ENCODE measurements at places on chromosomes 4 and X.

- peak; percentile 14 for DNase-seq
Observed at GRCh38 chrX:152989292-152989658, 4.6 kb downstream of the PNMA5 start.

- DNase-seq, result no peak
Observed at GRCh38 chr4:80610199-80610598, 274.7 kb downstream of the CFAP299 start.

- DNase-seq, result no peak
Observed at GRCh38 chrX:7062276-7062675, 85.2 kb upstream of the STS start.

- DNase-seq, result no peak
Observed at GRCh38 chr4:174532445-174532844, 10.2 kb upstream of the HPGD start.

GRCh38 chr4:146522869-146523205 is 1.1 kb upstream of the SLC10A7 start:
- no peak for DNase-seq

DNA sequence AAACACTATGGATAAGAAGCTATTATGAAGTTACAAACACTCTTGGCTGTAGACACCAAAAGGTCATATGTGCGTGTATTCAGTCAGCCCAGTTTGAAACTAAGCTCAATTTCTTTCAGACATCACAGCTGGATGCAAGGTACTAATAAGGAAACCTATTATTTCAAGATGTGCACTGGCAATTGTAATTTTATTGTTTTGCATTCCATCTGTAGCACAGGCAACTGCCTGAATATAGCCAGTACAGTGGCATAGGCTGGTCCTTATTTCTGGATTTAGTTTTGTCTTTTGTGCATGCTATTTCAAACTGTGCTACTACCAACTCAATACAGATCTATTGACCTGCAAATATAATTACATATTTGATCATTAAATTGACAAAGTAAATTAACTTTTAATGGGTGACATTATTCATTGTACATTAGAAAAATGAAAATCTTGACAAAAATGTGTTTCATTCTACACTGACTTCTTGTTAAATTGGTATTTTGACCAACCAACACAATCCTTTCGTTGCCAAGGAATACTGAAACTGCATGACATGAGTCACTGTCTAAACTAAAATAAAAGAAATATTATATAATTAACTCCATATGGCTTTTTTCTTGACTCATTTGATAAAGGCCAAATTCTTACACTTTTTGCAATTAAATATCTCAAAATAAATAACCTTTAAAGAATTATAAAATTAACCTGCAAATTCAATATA is 594.3 kb upstream of the ADGRL3 start:
- DNase-seq, result no peak

DNA sequence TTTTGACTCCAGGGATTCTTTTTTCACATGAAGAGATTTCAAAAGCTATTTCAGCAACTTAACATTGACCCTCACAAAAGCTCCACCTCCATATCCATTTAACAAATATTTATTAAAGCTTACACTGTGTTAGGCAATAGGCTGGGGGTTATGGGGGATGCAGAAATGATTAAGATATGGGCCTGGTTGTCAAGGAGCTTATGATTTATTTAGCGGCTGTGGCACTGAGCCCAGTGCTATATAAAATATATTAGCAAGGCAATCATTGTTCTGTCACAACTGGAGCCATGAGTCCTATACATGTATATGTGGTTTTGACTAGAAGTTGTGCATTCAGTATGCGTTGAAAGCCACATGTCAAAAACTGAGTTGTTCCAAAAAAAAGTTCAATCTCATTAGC is 131.1 kb downstream of the GPC3 start:
- no peak for DNase-seq

- DNase-seq, result no peak
Observed at GRCh38 chrX:545452-545885, 85.1 kb upstream of the SHOX start.

GRCh38 chrX:19684311-19684710 is 169.0 kb upstream of the MAP3K15 start:
- DNase-seq, result no peak

DNA sequence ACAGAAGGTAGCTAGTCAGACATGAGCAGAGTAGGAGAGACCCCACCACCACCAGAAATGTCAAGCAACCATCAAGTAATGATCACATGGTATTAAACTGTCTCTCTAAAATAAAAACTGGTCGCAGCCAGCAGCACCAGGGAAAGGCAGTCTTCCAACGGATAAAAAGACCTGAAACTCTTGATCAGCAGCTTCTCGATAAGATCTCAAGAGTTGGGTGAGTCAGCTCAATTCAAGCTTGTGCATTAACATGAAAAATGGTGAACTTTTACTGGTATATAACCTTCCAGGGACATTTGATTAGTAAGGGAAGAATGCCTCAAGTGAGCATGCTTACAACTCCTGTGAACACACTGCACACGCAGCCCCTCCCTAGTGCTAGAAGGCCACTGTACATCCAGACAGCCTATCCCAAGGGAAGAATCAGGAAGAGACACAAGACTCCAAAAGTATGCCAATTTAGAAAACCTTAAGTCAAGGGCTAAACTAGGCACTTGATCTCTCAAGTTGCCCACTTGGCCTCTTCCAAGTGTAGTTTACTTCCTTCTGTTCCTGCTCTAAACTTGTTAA is 270.0 kb upstream of the GNPDA2 start:
- no peak for DNase-seq

DNA sequence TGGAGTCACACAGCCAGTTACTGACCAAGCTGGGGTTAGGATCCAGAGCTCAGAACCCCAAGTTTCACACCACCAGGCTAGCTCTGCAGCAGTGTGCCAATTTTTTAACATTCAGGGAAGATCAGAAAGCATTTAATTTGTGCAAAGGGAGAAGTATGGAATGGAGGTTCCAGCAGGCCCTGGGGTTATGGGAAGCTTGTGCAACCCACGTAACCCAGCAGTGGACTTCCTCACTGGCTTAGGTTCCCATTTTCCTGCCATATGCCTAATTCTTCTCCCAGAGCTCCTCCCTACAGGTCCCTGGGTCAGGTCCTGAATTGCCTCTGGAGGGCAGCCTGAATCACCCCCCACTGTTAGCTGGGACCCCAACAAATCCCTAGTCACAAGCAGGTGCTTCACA is 14.0 kb downstream of the APLN start:
- no peak for DNase-seq

DNA sequence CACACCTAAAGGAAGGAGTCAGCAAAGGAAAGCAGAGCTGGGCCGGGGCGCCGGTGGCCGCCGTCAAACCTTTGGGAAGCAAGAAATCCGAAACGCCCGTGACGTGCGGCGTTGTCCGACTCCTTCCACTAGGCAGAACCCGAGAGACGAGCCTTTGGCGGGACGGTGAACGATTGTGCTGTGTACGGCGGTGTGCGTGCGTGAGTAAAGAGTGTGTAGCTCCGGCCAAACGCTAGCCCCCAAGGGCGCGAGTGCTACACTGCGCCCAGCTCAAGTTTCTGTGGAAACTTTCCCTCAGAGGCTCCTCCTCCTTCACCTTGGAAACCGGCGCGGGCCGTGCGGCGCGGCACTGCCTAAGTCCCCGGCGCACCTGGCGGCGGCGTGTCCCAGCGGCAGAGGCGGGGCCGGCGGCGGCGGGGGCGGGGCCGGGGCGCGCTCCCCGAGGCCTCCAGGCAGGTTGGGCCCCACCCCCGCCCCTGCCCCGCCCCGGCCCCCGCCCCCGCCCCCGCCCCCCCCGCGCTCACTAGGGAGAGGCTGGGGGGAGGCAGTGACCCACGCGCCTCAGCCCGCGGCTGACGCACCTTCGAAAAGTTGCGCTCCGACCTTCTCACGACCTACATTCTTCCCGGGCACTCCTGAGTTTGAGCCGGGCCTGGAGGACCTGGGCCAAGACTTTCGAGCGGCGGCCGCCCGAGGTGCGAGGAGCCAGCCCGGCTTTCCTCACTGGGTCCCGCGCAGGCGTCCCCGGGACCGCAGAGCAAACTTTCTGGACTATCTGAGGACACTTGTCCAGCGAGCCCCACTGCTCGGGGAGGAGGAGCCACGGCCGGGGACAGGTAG is at the start of gene FHIP1A:
TSS of gene FHIP1A (plus strand) at position 547 of the 840 bp plus-strand sequence. CDS start 157,084 bp downstream, outside the sequence.
- DNase-seq, result peak; percentile 93

DNA sequence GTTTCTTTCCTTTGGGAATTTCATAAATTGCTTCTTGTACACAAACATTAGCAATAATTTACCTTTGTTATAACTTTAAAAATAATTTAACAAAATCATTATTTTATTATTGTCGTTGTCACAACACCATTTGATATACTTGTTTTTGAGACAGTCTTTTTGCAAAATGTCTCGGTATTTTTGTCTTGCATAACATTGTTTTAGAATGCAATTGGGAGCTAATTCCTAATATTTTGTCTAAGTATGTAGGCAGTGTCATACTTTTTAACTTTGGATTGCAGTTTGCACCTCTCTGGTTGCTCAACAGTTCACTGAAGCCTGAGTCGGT is 340 bp upstream of the CFAP299 start:
- no peak for DNase-seq

DNA sequence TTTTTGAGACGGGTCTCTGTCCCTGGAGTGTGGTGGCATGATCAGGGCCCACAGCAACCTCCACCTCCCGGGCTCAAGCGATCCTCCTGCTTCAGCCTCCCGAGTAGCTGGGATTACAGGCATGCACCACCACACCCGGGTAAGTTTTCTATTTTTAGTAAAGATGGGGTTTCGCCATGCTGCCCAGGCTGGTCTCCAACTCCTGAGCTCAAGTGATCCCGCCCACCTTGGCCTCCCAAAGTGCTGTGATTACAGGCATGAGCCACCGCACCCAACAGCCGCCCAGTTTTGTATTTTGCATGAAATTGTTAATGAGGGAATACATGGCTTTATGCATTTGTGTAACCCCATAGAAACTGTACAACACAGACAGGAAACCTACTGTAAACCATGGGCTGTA is 2.8 kb upstream of the ARHGAP4 start:
- no peak for DNase-seq

- no peak for DNase-seq
Observed at GRCh38 chrX:147680251-147680650, 231.5 kb upstream of the FMR1 start.

DNA sequence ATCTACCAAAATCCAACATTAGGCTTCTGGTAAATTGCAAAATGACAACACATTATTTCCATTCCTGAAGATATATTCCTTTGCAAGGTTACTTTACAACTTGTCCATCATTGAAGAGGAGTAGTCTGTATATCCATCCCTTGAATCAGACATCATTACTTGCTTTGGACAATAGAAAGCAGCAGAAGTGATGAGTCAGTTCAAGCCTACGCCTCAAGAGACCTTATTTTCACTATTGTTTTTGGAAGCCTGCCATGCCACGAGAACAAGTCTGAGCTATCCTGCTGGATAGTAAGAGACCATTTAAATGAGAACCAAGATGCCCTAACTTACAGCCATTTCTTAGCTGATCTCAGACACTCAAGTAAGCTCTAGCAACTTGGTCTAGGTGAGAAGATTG is 246.0 kb upstream of the HHIP start:
- no peak for DNase-seq

DNA sequence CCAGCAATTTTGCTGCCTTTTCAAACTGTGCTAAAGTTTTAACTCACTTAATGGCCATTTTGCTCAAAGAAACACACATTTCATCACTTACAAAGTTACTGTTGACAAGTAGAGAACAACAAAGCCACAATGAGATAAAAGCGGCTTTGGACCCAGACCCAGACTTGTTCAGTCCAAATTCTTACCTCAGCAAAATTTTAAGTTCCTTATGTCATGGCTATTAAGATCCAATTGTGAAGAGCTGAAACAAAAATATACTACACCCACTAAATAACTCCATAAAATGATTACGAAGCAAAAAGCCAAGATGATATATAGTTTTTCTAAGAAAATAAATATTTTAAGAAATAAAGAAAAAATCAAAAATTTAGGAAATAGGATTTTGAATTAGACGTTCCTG is 137.0 kb upstream of the INPP4B start:
- DNase-seq, result no peak

GRCh38 chrX:110120025-110120424 is 117.1 kb downstream of the TMEM164 start:
- DNase-seq, result no peak

DNA sequence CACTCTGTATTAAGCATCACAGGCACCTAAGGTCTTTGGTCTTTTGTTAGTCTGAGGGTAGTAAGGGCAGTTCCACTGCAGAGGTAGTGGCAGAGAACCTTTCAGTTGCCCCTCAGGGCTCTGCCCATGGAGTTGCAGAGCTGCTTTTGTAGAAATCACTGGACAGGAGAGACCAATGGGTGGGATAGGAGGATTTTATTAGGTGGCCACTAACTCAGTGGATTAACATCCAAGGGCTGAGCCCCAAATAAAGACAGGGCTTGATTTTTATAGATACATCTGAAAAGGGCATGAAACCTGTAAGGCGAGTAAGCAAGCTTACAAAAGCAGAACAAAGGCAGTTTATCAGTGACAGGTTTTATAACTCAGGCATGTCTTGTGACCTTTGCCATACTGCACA is 1035.4 kb downstream of the SH3BGRL start:
- no peak for DNase-seq

DNA sequence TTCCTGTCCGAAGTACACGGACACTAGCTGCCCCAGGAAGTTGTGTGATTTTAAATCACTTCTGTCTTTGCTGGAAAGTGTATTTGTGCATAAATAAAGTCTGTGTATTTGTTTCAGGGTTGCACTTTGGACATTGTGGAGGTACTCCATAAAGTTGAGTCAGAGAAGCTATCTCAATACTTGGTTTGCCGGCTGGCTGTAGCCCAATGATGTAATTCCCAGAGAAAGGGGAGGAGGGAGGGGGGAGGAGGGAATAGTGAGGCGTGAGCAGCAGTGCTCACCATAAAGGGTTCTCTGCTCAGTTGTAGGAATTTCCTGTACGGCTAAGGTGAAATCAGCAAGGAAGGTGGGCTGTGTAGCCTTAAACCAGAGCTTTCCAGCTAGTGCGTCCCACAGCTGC is 7.5 kb downstream of the APEX2 start:
- no peak for DNase-seq

- no peak for DNase-seq
Observed at GRCh38 chr4:53595204-53595603, 3.9 kb upstream of the LNX1 start.

GRCh38 chrX:123590842-123591486 is 141.9 kb downstream of the THOC2 start:
- DNase-seq, result no peak

DNA sequence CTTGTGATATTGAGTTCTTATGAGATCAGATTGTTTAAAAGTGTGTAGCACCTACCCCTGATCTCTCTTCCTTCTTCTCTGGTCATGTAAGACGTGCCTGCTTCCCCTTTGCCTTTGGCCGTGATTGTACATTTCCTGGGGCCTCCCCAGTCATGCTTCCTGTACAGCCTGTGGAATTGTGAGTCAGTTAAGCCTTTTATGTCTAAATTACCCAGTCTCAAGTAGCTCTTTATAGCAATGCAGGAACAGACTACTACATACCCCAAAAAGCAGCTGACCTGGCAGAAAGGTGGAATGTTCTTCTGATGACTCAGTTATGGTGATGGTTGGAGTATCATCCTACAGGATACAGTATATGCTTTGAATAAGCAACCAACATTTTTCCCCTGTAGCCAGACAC is 11.4 kb upstream of the MCUB start:
- peak; percentile 53 for DNase-seq

DNA sequence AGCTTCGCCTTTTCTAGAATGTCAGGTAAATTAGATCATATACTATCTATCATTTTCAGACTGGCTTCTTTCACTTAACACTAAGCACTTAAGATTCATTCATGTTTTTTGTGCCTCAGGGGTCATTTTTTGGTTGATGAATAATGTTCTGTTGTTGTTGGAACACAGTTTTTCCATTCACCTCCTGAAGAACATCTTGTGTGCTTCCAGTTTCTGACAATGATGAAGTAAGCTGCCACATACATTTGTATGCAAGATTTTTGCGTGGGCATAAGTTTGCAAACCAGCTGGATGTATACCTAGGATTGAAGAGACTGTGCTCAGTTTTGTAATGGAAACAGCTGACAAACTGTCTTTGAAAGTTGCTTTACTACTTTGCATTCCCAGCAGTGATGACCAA is 37.6 kb downstream of the MAGEA9 start:
- no peak for DNase-seq

Measured in CD4-positive, alpha-beta T cell treated with Interleukin-6 for 4 hours (primary cell).